Ecto neural progenitor cell (in vitro differentiated cells): ENCODE measurements at places on chromosomes 16 and 17.
A peak's percentile ranks its signal among the peaks of the same experiment; 100 is the strongest.

GRCh38 chr17:82175951-82176350, 36.7 kb downstream of the CCDC57 start:
- no peak for DNase-seq

GRCh38 chr16:24051125-24051524, 205.0 kb upstream of the CACNG3 start:
- DNase-seq, result no peak

DNA sequence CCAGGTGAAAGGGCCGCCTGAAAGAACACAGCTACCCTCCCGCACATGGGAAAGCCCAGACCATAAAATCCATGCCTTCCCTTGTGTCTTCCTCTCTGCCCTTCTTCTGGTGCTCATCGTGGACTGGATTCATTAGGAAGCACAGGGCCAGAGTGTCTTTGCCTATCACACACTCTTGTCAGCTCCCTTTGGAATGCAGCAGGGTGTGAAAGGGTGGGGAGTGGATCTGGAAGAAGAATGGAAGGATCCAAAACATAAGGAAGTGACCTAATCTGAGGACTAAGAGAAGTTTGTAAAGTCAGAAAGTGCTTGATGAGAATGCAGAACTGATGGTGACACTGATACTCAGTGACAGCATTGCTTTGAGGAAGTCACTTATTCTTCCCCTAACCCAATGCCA, 1147.3 kb upstream of the GOT2 start:
- no peak for DNase-seq

GRCh38 chr17:33266116-33266515, 27.0 kb downstream of the ASIC2 start:
- DNase-seq, result no peak

GRCh38 chr16:3190949-3191353, 2.9 kb downstream of the OR1F1 start:
- DNase-seq, result no peak

DNA sequence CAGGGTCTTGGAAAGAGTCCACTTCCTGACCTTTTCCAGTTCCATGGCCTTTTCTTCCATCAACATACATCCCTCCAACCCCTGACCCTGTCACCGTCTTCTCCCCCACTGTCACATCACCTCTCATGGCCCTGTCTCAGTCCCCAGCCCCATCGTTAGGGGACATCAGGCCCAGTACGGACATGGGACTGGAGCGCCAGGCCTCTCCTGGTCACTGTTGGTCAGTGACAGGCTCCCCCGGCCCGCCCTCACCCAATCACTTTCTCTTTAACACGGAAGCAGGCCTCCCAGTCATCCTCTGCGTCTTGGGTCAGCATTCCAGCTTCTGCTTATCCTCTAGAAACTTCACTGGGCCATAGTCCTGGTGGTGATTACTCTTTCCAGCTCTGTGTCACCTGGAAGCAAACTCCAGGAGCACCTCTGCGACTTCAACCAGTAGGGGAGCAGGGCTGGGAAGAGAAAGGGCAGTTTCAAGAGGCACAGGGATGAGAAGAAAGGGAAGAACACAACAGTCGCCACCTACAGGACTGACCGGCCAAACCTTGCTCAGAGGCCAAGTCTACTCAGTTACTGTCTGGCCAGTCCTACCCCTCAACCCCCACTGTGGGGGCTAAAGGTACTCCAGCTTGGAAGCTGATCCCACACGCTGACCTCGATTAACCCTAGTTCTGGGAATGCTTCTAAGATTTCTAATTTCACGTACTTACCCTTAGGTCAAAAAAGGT, 15.9 kb upstream of the ICAM2 start:
- no peak for DNase-seq

DNA sequence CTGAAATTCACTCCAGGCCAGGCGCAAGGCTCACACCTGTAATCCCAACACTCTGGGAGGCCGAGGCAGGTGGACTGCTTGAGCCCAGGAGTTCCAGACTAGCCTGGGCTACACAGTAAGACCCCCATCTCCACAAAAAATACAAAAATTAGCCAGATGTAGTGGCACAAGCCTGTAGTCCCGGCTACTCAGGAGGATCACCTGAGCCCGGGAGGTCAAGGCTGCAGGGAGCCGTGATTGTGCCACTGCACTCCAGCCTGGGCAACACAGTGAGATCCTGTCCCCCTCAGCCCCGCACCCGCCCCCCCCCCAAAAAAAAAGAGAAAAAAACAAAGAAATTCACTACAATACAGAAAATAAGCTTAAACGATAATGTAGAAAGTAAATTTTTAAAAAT, 31.5 kb downstream of the MBTPS1 start:
- DNase-seq, result no peak

GRCh38 chr17:35660902-35661301, 70.5 kb upstream of the RASL10B start:
- no peak for DNase-seq

DNA sequence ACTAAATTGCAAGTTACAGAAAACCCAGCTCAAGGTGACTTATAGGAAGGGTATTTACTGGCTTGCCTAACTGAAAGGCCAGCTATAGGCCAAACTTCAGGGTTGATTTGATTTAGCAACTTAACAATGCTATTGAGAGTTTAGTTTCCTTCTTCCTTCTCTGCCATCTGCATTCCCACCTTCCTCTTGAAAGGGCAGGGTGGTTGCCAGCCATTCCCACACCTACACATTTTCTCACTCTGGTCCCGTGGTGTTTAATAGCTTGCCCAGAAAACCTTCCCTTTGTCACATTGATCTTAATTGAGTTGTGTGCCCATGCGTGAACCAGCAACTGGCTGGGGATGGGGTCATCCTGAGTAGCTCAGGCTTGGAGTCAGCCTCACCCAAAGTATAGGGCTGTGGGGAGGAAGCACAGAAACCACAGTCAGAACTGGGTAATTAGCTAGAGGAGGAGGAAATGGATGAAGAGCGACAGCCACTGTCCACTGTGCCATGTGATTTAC, 194.7 kb downstream of the SPECC1 start:
- no peak for DNase-seq

DNA sequence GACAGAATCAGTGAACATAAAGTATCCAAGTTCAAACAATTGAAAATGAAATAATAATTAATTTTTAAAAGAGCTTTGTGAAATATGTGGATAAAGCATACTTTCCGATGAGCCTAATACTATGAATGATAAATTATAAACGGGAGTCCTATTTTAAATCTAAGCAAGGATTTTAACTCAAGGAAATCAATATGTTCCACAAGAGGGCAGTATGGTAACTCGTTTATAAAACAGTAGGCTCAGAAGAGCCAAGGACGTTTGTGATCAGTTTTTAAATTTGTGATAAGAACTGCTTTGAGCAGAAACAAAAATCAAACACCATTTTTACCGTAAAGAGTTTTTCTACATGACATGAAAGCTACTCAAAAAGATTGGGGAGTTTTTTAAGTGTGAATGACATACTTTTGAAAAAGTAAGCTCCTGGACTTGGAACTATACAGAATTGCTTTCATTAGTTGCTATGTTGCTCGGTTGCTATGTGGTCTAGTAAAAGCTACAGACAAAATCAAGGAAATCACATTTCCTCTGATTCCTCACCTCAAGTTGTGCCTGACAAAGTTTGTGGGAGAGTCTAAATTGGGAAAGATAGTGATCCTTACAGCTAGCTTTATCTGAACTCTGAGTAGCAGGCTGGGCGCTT, 11.8 kb upstream of the TEKT1 start:
- no peak for DNase-seq

GRCh38 chr16:50761267-50761666, 19.4 kb downstream of the CYLD start:
- DNase-seq, result no peak

- no peak for DNase-seq
Observed at GRCh38 chr16:83619381-83620150, 188.2 kb upstream of the HSBP1 start.

GRCh38 chr16:27383556-27384243, 18.3 kb upstream of the IL21R start:
- DNase-seq, result no peak

DNA sequence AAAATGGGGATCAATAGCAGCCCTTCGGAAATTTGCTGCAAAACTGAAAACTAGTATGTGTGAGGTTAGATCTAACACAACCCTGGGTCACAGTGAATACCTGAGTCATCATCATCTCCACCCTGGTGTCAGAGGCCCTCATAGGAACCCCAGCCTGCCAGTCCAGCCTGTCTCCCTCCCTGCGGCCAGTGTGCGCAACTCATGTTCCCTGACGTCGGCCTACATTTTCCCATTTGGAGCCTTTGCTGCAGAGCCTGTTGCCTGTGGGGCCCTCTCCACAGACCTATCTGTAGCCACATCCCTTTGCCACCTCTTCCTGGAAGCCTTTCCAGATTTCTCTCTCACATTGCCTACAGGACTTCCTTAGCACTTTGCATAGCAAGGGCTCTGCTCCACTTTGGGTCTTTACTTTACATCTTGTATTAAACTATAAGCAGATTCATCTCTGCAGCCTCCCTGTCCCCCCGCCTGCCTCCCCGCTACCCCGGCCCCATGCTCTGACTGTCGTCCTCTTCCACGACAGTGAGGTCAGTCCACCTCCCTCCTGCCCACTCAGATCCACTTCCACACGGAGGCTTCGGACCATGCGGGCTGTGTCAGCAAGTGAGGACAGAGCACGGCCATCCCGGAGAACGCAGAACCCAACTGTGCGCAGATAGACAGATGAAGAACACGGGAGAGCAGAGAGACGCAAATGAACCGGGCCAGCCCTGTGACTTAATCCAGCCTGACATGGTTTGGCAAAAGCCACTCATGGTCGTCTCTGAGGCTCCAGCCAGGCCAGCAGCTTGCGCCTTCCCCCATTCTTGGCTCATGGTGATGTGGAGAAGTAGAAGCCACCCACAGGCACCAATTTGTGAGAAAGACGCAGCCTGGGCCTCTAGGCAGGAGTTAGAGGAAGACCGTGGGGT, 31.0 kb downstream of the NGFR start:
- peak; percentile 52 for DNase-seq

- peak; percentile 76 for DNase-seq
Observed at GRCh38 chr16:2339521-2340484, 725 bp downstream of the ABCA3 start.

DNA sequence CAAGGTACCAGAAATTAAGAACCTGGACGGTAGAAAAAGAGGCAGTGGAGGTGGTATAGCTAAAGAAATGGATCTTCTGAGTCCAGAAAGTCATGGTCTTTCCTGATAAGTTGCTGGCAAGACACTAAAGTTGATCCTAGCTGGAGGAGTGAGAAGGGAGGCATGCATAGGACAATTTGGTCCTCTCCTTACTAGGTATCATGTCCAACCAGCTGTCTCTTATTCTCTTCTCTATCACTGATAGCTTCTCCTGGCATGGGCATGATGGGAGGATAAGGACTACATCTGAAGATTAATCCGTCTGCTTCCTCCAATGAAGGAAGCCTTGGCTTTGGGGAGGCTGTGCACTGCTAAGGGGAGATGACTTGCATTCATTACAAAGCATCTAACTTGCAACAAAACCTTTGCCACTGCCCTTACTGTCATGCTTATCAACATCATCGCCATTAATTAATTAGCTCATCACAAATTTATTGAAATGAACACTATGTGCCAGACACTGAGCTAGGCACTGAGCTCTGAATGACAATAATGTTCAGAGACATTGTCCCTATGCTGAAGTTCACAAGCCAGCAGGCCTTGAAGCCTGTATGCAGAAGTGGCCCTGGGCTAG, 3.1 kb upstream of the FAM117A start:
- DNase-seq, result no peak

DNA sequence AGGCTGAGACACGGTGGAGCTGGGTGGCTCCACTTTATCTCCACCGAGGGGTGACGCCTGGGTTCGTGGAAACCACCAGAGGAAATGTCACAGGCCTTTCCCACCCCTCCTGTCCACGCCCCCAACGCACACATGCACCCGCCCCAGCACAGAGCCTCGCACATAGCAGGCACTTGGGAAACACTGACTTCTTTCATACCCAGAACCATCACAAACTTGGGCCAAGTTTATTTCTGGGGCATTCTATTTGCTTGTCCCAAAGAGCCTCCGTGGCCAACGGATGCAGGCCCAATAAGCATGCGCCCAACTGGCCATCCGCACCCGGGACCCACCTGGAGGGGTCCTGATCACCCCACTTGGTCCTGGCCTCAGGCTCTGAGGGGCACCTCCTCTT, 3.3 kb downstream of the BCAR1 start:
- DNase-seq, result no peak

DNA sequence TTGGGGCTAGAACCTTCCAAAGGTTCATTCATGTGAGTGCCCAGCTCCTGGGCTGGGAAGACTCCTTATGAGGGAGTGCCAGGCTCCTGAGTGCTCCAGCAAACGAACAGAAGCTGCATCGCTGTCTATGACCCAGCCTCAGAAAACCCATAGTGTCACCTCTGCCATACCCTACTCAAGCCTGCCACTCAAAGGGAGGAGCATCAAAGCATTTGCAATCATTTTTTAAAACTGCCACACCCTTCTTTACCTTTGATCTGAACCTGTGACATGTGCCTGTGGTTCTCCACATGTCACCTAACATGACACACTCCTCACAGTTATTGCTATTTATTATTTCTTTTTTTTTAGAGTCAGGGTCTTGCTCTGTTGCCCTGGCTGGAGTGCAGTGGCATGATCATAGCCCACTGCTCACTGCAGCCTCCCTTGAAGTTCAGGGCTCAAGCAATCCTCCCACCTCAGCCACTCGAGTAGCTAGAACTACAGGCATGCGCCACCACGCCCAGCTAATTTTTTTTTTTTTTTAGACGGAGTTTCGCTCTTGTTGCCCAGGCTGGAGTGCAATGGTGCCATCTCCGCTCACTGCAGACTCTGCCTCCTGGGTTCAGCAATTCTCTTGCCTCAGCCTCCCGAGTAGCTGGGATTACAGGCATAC, 7.3 kb upstream of the KDM8 start:
- DNase-seq, result no peak

- DNase-seq, result no peak
Observed at GRCh38 chr16:2480948-2481347, 6.0 kb downstream of the TBC1D24 start.

- DNase-seq, result peak; percentile 46
Observed at GRCh38 chr17:63544467-63545301, 5.6 kb upstream of the DCAF7 start.

DNA sequence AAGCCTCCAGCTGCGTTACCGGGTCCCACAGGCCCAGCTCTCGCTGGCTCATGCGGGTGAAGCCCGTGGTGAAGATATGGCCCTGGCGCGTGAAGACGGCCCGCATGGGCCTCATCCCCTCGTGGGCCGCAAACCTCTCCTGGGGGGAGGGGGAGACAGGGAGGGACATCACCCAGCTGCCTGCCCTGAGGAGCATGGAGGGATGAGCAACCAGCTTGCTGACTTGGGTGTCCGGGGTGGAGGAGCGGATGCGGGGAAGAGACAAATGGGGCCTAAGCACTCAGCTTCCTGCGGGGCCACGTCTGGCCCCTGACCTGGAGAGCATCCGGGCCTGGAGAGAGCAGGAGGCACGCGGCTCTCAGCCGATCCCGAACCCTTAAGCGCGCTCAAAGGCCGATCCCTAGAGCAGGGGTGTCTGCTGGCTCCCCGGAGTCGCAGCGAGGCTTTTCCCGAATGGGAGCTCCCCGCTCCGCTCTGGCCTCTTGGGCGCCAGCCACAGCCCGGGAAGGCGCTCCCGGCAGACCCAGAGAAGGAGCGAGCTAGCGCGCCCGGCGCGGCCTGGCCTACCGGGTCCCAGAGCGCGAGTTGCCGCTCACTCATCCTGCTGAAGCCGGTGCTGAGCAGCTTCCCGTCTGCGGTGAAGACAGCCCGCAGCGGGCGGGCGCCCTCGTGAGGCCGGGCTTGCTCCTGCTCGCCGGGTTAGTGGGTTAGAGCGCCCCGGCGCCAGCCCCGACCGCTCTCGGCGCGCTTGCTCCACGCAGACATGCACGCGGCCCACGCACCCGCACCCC, 5.0 kb downstream of the CORO6 start:
- DNase-seq, result peak; percentile 87
